ENCODE measurements at places on chromosomes 3 and 15.

- no peak for DNase-seq
Observed at GRCh38 chr3:111819927-111820326, 39.1 kb upstream of the PHLDB2 start.

- no peak for DNase-seq
Observed at GRCh38 chr3:190644035-190644434, 130.2 kb downstream of the IL1RAP start.

DNA sequence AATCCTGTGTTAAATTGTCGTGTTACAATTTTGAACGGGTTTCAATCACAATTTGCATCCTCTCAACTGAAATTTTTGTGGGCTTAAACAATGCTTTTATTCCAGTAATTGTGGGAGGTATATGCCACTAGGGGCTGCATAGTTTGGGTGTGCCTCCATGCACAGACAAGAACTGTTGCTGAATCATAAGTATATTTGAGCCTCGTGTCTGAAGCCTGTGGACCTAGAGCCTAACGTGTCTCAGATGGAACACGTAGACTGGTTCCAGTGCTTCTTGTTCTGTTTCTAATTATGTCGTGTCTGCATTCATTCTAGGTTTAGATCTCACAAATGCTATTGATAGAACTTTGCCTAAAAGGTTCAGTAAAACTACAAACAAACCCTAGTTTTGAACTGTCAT, 363.4 kb downstream of the RBMS3 start:
- no peak for DNase-seq

- DNase-seq: no peak
Observed at GRCh38 chr3:190038050-190038933, 82.4 kb downstream of the P3H2 start.

DNA sequence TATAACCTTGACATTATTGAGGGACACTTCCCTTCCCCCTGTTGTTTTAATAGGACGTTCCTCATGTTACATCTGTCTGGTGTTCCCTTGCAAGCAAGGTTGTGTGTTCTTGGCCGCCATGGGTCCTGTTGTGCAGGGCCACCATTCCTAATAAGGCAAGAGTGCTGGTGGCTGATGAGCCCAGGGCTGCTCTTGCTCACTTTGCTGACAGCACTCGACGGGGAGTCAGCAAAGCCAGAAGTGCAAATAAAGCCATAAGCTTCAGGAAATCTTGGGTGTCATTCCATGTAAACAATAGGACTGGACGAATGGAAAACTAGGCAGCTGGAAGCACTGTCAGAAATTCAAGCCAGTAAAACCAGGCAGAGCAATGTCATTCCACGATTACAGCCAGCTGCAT, 75.8 kb downstream of the SQOR start:
- DNase-seq: no peak

- DNase-seq: no peak
Observed at GRCh38 chr3:71543371-71544016, 40.0 kb downstream of the FOXP1 start.

DNA sequence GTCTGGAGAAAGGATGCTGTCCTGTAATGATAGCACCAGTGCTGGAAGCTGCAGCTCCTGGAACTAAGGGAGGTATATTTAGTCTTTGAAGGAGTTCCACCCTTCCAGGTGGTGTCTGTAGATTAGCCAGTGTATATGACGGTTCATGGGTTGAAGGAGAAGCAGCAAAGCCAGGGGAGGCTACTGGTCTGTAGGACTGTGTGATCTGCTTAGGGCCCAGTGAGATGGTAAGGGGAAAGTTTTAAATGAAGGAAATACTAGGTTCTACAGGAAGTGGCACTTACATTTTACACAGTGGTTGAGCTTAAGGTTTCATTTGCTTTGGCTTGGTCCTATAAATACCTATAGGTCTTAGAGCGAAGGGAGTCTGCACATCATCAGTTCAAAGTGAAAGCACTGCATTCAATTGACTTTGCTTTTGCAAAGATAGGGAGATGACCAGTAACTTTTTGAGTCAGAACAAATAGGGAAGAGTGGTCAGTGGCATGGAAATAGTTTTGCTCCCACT, 5.6 kb downstream of the SLC25A38 start:
- DNase-seq: no peak

DNA sequence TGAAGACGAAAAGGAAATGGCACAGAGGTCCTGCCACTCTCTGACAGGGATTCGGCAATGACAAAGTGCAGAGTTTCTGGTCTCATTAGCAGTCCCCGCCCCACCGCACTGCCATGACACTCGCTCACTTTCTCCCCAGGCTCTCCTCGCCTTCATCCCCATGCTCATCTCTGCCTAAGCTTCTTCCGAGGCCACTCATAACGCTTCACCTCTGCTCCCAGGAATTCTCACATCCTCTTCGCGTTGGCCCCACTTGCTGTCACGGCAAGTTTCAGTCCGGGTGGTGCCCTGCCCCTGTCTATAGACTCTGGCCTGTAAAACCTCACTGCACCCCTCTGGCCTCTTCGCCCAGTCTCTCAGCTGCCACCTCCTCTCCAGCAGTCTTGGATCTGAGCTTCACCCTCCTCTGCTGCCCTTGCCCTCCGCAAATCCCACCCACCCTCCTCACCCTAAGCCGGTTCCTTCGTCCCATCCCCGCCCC, 654 bp downstream of the RUBCN start:
- DNase-seq: peak; percentile 27

GRCh38 chr15:52798529-52799101, 8.5 kb upstream of the ONECUT1 start:
- no peak for DNase-seq

- no peak for DNase-seq
Observed at GRCh38 chr3:123424321-123424998, 24.4 kb downstream of the ADCY5 start.

- DNase-seq: no peak
Observed at GRCh38 chr15:71375934-71376333, 260.7 kb downstream of the THSD4 start.

GRCh38 chr3:191721390-191721861, 260.5 kb downstream of the PYDC2 start:
- DNase-seq: no peak

All from activated effector memory CD4-positive, alpha-beta T cell treated with Interleukin-2 at 50 U/mL for 16 hours (primary cell).